ENCODE measurements at places on chromosomes 5 and 9. TPM values are rescaled to one million over a fixed set of nuclear protein-coding genes. Genes with fewer than 3 reads are reported as not detected.

AGXT2 gene
- total RNA-seq: not detected

GRIN3A gene
- 0.24 TPM for total RNA-seq

CCDC171 gene
- total RNA-seq: 2.9 TPM

GARNL3 gene
- 7.8 TPM for total RNA-seq

IL9 gene
- not detected for total RNA-seq

DNA sequence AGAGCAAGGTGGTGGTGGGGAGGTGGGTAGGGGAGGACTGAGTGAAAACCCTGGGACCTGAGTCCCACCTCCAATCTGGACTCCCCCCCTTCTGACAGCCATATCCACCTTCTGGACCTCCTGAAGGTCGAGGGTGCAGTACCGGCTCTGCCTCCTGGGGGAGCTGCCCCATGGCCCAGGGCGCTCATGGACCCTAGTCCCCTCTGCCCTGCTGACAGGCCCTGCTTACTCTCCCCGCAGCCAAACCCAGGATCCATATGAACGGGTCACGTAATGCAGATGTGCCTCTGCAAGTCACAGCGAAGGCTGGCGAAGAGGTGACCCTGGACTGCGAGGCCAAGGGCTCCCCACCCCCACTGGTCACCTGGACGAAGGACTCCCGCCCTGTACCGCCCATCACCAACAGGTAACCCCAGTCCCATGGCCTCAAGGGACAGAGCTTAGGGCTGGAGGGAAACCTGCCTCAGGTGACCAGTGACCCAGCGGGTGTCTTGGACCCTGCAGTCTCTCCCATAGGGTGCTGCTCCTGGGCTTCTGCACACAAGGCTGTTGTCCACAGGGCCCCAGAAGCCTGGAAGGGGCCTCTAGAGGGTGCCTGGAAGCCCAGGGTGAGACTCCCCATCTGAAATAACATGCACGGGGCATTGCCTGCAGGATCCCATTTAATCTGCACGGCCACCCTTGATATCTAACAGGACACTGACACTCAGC lies 61.7 kb downstream of the HMCN2 start:
- H3K36me3 ChIP-seq: no peaks in the 10 kb centered on the region
- DNase-seq: no peak
- peaks cover 13% of the 10 kb centered on the region for H3K4me1 ChIP-seq
- no peak overlapping the region for H3K27ac ChIP-seq
- H3K27me3 ChIP-seq: peaks cover 50% of the 10 kb centered on the region
- H3K4me3 ChIP-seq: no peak overlapping the region

DNA sequence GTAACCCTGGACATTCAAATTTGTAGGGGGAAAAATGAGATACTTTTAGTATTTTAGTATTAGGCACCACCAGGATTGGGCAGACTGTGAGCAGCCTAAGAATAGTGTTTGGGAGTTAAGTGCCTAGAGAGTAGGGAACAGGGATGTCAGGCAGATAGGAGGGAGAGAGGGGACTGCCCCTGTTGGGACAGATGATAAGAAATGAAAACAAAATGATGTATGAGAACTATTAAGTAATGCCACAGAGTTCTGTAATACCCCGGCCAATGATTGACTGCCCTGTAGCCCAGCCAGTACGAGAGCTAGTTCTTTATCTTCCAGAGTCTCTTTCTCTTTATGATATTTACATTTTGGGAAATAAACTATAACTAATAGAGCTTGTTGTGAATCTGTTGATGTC lies 24.4 kb downstream of the ARHGAP26 start:
- no peak overlapping the region for H3K4me3 ChIP-seq
- no peaks in the 10 kb centered on the region for H3K36me3 ChIP-seq
- no peak for DNase-seq
- peaks cover 40% of the 10 kb centered on the region for H3K4me1 ChIP-seq
- H3K27me3 ChIP-seq: no peaks in the 10 kb centered on the region
- H3K27ac ChIP-seq: no peak overlapping the region

DNA sequence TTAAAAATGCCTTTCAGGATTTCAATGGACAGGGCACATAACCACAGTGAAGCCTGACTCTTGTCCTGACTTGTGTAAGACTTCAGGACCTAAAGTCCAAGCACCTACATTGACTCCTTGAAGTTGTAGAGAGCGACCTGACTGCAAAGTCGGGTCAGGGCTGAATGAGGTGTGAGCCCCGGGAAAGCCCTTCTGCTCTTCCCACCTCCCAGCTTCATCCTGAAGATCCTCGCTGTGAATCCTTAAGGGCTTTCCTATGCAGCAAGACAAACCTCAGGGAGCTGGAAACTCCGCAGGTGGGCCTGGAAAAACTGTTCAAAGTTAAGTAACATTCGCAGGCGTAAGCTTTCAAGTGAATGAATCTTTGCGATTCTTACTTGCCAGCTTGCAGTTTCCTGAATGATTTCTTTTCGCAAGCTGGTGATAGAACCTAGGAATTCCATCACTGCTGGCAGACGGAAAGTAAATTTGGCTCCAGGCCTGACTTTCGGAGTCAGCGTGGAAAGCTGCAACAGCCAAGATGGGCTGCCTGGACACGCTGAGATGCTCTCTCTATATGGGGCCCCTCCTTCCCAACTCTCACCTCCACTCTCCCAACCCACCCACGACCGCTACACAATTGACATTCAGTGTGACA lies 10.9 kb downstream of the SEMA5A start:
- H3K4me1 ChIP-seq: no peaks in the 10 kb centered on the region
- no peak overlapping the region for H3K4me3 ChIP-seq
- no peaks in the 10 kb centered on the region for H3K36me3 ChIP-seq

DNA sequence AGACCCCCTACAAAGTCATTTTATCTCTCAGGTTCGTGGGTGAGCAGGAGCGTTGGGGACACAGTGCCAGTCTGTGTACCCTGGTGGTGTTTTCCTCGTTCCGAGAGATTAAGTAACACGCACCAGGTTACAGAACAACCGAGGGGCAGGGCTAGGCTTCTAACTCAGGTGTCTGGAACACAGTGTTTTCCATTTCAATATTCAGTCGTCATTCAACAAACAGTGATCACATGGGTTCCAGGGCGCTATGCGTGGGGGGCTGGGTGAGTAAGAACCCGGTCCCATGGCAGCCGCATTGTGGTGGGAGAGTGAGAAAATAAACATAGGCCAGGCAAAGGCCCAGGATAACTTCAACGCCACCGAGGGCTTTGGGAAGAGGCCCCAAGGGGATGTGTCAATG lies 55.9 kb upstream of the RNU6ATAC start:
- no peaks in the 10 kb centered on the region for H3K36me3 ChIP-seq
- H3K4me1 ChIP-seq: peaks cover 16% of the 10 kb centered on the region
- no peaks in the 10 kb centered on the region for H3K27me3 ChIP-seq
- peak; percentile 40 for DNase-seq

DNA sequence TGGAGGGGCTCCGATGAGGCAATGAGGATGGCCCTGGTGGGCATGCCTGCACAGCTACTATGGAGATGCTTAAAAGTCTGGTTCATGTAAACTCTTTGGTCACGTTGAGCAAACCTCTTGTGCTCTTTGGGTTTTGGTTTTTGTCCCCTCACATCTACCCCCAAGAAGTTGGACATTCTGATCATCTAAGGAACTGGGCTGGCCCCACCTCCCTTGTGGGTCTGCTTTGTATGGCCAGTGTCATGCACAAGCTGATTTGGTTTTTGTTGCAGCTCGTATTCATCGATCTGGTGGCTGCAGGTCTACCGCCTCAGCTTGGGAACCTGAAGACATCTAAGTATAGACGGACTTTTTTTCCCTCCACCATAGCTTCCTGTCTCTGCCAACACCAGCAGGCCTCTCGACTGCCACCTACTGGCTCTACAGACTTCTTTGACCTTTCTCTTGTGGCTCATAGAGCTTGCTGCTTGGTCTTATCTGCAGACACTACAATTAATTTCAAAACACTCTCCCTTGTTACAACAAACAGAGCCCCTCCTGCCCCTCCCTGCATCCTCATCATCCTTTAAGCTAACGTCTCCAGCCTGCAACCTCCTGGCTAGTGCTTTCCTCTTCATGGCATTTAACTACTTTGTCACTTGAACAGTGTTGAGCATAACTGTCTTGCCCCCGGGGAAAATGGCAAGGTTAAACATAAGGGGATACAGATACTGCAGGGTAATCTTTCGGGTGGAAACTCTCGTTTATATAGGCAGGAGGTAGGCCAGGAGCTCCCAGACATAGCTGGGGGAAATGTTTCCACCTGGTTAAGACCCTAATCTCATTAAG lies 34.5 kb downstream of the TSTD2 start:
- H3K4me1 ChIP-seq: peaks cover 13% of the 10 kb centered on the region
- H3K27me3 ChIP-seq: no peaks in the 10 kb centered on the region
- H3K27ac ChIP-seq: no peak overlapping the region
- H3K36me3 ChIP-seq: peaks cover 44% of the 10 kb centered on the region
- H3K4me3 ChIP-seq: no peak overlapping the region

GRCh38 chr9:74499111-74499601 lies 2.0 kb downstream of the RORB start:
- no peaks in the 10 kb centered on the region for H3K36me3 ChIP-seq
- H3K4me1 ChIP-seq: peaks cover 34% of the 10 kb centered on the region
- DNase-seq: no peak
- peak overlapping the region; percentile 64 for H3K4me3 ChIP-seq
- no peak overlapping the region for H3K27ac ChIP-seq

DNA sequence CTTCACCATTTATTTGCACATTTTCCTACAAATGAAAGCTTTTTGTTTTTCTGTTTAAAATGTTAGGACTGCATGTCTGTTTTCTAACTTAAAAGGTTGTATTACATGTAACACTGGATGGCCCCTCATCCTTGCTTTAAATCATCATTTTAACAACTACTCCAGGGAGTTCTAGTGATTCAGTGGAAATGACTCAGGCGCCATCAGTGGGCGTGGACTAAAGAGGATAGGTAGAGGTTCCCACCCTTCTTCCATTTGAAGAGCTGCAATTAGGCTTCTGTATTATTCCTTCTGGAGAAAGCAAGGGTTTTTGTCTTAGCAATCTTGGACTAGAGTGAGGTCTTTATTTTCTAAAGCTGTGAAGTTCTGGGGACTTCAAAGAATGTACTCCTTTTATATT lies 213.7 kb downstream of the TMEM38B start:
- peaks cover 8% of the 10 kb centered on the region for H3K4me1 ChIP-seq
- H3K27me3 ChIP-seq: no peaks in the 10 kb centered on the region
- no peak overlapping the region for H3K27ac ChIP-seq
- no peak overlapping the region for H3K4me3 ChIP-seq
- DNase-seq: no peak
- H3K36me3 ChIP-seq: no peaks in the 10 kb centered on the region

DNA sequence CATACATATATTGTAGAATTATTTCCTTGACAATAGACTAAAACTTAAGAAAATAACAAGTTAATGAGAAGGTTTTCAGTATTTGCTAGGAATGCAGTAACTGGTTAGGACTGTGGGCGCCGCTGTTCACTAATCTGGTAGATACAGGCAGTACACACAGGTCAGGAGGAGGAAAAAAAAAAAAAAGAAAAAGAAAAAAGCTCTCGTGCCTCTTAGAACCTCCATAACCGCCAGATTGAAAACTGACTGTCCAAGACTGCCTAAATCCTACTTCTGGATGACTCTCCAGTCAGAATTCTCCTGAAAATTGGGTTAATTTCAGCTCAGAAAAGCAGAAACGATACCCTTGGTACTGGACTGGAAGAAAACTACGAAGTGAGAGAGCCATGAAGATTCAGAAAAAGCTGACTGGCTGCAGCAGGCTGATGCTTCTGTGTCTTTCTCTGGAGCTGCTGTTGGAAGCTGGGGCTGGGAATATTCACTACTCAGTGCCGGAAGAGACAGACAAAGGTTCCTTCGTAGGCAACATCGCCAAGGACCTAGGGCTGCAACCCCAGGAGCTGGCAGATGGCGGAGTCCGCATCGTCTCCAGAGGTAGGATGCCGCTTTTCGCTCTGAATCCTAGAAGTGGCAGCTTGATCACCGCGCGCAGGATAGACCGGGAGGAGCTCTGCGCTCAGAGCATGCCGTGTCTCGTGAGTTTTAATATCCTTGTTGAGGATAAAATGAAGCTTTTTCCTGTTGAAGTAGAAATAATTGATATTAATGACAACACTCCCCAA lies at the start of gene PCDHGA1:
Gene PCDHGA1, plus strand, starts transcription at position 216 of the 782 bp plus-strand sequence.
- H3K27ac ChIP-seq: no peak within 1 kb of the TSS
- H3K4me3 ChIP-seq: no peak within 1 kb of the TSS
- no peaks in the 10 kb centered on the region for H3K4me1 ChIP-seq
- DNase-seq: no peak

DNA sequence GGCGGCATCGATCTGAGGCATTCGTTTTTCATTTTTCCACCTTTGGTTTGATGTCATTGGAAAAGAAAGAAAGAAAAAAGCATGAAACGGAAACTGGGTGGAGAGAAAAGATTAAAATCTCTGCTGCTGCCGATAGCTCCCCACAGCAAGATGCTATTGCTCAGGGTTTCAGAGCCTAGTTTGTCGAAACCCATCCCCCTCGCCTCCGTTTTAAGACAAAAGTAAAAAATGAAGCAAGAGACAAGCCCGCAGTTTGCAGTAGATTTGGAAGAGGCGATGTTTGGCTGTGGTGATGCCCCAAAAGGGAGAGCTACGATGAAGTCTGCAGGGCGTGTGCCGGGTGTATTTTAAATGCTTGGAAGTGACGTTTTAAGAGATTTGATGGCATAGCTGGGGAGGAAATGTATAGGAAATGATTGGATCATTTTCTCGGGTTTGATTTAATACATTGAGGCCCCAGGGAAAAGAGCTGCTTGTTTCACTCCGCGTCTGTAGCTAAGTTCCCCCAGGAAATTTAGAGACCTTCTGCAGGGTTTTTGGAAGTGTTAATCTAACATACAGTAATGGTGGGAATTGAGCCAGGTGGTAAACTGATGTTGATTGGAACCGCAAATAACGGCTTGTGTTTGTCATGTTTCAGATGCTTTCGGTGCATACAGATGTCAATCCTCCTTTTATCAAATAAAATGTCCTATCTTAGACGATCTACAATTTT lies 909 bp downstream of the NDFIP1 start:
- H3K36me3 ChIP-seq: no peaks in the 10 kb centered on the region
- H3K4me1 ChIP-seq: peaks cover 19% of the 10 kb centered on the region
- H3K27me3 ChIP-seq: no peaks in the 10 kb centered on the region
- no peak for DNase-seq
- peak overlapping the region; percentile 99 for H3K27ac ChIP-seq
- H3K4me3 ChIP-seq: peak overlapping the region; percentile 84

GRCh38 chr5:95973793-95974325 lies 12.2 kb upstream of the ELL2 start:
- H3K4me1 ChIP-seq: no peaks in the 10 kb centered on the region
- no peaks in the 10 kb centered on the region for H3K27me3 ChIP-seq
- H3K36me3 ChIP-seq: no peaks in the 10 kb centered on the region
- no peak overlapping the region for H3K4me3 ChIP-seq

DNA sequence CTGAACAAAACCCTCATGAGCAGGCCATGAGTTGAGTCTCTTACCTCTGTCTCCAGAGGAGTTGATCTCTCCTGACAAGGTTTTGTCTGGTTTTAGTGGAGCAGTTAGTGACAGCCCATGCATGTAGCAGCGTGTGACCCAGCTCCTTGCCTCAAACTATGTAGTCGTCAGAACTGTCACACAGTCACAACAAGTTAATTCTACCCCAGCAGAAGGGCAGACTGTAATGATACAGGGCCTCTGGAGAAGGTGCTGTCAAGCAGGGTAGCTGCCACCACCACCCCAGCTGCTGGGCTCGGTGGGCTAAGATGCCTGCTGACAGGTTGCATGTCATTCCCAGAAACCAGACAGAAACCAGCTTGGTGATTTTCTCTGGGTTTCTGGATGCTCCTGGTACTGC lies 194.5 kb downstream of the PSAT1 start:
- H3K4me3 ChIP-seq: no peak overlapping the region
- no peaks in the 10 kb centered on the region for H3K4me1 ChIP-seq
- H3K36me3 ChIP-seq: no peaks in the 10 kb centered on the region
- H3K27me3 ChIP-seq: no peaks in the 10 kb centered on the region
- no peak for DNase-seq

- no peaks in the 10 kb centered on the region for H3K36me3 ChIP-seq
- no peaks in the 10 kb centered on the region for H3K27me3 ChIP-seq
- H3K4me1 ChIP-seq: no peaks in the 10 kb centered on the region
- H3K4me3 ChIP-seq: no peak overlapping the region
- DNase-seq: no peak
Measured at GRCh38 chr5:84069608-84070179, 315.0 kb downstream of the EDIL3 start.
